ENCODE measurements at places on chromosomes 6 and 20.

DNA sequence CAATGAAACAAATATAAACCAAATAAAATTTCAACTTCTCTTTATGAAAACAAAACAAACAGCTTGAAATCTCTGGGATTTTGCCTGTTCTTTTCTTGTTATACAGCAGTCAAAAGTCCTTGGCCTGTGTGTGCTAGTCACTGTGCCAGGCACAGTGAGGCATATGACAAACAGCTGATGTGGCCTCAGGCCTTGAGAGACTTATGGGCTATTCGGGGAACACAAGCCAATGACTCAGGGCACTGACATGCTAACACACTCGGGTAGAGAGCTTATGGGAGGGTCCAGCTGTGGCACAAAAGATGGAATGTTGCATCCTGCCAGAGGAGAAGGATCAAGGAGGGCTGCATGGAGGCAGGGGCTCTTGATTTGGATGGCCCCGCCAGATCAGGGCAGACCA lies 95.4 kb upstream of the NKX2-2 start:
- DNase-seq, result no peak

DNA sequence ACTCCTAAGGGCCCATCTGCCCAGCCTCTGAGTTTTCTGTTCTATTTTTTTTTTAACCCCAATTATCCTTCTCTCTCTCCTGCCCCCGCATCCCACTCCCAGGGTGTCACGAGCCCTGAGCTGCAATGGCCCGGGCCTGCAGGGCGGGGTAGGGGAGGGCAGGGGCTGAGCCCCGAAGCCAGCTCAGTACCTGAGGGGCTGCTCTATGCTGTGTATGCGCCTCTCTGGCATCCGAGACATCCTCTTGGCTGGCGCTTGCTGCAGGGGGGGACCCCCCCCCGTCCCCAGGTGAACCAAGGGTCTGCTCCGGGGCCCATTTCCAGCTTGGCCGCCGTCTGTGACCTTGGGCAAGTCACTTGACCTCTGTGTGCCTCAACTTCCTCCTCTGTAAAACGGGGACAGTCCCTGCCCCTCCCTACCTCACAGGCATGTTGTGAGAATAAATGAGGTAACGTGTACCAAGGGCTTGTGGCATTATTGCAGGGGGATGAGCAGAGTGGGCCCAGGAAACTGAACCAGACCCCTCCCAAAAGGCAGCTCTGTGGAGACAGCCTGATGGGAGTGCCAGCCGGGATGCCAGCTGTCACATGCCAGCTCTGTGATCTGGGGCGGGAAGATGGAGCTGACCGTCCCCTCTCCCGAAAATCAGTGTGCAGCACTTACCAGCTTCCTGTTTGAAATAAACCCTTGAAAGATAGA lies 13.0 kb upstream of the MYL9 start:
- no peak for DNase-seq

DNA sequence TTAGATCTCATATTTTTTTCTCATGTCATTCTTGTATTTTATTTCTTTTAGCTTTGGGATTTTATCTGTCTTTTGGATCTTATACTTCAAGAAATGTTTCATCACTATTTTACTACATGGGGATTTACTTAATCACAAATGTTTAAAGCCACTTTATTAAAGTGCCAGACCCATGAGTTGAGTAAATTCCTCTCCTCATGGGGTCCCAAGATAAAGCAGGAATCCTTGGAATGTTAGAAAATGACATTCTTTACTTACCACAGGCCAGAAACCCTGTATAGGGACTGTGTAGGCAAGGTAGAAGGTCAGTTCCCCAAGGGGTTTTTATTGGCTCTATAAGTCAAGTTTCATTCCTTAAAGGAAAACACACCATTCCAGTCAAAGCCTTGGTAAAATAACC lies 28.4 kb upstream of the OR2J2 start:
- no peak for DNase-seq

DNA sequence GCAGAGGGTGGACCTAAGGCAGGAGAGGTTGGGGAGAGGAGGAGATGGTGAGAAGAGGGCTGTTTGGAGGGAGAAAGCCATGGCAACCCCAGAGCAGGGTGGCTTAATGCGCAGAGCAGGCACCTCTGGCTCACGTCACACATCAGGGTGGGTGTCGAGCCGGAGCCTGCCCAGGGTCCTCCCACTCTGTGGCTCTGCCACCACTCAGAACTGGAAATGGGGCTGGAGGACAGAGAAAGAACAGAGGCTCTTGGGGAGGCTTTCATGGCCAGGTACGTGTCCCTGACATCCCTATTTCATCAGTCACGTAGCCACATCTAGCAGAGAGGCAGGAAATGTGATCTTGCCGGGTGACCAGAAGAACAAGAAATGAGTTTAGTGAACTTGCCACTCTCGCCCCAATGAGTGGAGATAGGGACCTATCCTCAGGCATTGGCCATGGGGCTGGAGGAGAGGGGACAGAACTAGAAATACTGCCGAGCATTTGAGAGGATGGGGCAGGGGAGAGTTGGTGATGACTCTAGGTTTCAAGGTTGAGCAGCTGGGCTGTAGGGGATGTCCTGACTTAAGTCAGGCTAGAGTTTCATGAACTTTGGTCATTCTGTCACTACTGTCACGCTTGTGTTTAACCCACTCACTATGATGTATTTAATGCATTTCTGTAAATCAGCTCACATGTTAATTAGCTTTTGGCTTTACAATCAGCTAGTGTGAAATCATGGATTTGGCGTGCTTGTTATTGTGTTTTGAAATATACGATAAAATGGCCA lies 52.7 kb downstream of the CDH26 start:
- DNase-seq, result no peak

GRCh38 chr20:13995086-13995665 lies at the start of gene MACROD2:
Gene MACROD2, plus strand, starts transcription at chr20:13995516.
- DNase-seq, result peak; percentile 94

- DNase-seq, result no peak
Measured at GRCh38 chr6:169243186-169243585, 10.5 kb downstream of the THBS2 start.

GRCh38 chr6:163237110-163237509 lies 177.4 kb upstream of the QKI start:
- no peak for DNase-seq

GRCh38 chr20:37484331-37484730 lies 36.7 kb upstream of the NNAT start:
- no peak for DNase-seq

DNA sequence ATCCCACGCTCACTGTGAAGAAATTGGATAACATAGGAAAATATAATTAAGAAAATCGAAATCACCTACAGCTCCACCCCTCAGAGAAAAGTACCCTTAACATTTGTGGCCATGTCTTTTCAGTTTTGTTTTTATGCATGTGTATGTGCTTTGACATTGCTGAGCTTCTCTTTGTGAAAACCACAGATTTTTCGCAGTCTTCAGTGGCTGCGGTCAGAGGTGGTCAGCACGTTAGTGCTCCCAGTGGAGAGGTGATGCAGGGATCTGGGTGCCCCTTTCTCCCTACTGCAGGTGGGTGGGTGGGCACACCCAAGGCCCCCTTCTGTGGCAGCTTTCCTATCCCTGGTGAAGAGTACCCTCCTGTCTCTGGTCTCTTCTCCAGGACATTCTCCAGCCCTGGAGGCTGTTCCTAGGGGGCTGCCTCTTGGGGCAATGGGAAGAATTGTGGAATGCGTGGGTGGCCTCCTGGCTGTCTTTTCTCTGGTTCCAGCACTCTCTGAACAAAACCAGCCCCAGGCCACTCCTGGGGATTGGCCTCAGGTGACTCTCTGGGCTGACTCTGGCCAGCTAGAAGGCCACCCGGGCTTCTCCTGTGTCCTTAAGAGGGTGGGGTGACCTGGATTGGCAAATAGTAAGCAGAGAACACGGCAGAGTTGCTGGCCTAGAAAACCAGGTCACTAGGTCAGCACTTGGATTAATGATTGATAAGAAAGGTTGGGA lies 49.8 kb upstream of the FANCE start:
- DNase-seq, result no peak

DNA sequence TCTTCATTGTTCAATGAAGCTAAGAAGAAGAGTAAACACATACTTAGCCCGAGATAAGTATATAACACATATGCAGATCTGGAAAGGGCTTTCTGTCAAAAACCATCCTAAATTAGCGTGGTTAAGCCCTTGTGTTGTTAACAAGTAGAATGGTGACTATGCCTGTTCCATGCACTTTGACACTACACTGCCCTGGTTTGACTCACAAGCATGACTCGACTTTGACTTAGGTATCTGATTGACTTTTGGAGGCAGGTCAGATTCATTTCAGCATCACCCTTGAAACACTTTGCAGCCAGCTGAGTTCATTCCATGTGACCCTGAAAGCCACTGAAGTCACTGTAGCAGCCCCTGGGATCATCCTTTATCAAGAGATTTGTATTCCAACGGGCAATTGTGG lies 239.8 kb downstream of the TBX18 start:
- DNase-seq, result no peak

DNA sequence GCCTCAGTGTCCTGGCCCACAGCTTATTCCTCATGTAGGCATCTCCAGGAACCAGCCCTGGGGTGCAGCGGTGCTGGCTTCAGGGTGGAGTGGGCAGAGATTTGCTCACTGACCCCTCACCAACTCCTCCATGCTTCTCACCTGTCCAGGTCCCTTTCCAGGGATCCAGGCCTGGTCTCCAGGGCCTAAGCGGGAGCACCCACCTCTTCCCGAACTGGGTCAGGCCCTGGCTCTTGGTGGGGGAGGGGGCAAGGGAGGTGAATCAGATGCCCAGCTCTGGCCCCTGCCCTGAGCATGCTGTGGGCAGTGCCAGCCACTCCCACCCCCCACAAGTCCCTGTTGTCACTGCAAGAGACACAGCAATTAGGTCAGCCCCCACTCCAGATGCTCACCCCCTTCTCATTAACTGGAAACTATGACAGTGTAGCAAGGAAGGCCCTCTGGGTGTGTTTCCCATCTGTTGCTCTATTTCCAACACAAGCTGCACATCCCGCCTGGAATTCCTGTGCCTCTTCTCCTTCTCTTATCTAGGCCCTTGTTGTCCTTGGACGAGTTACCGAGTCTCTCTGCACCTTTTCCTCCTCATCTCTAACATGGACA lies 37.0 kb downstream of the MDFI start:
- no peak for DNase-seq

DNA sequence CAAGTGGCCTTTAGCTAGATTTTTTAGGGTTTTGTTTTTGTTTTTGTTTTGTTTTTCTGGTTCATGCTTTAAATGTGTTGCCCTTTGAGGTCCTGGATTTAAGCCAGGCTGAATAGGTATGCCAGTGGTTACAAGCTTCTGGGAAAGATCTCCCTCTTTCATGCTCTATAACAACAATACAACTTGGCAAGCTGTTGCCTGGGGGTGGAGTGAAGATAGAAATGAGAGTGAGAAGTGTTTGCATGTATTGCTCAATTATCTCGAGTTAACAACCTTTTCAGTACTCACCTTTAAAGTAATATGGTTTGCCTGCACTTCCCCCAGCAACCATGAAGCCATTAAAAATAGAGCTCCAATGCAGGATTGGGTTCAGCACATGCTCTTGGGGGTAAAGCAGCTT lies 19.2 kb upstream of the HAO1 start:
- DNase-seq, result peak; percentile 94

GRCh38 chr20:37681384-37682112 lies 12.3 kb upstream of the CTNNBL1 start:
- DNase-seq, result no peak

DNA sequence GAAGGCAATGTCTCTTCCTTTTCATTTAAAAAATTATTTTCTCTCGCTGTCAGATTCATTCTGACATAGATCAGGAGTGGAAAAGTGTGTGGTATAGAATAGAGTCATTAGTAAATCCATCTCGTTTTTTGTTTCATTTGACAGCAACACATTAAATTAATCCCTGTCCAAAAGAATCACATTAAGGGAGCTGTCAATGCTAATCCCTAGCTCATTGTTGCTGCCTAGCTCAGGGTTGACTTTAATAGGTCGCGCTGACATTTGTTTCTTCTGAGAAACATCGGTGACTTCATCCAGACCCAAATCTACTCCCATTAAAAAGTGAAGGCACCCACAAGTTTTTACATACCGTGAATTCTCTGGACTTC lies 25.4 kb upstream of the MAP3K7 start:
- DNase-seq, result no peak

DNA sequence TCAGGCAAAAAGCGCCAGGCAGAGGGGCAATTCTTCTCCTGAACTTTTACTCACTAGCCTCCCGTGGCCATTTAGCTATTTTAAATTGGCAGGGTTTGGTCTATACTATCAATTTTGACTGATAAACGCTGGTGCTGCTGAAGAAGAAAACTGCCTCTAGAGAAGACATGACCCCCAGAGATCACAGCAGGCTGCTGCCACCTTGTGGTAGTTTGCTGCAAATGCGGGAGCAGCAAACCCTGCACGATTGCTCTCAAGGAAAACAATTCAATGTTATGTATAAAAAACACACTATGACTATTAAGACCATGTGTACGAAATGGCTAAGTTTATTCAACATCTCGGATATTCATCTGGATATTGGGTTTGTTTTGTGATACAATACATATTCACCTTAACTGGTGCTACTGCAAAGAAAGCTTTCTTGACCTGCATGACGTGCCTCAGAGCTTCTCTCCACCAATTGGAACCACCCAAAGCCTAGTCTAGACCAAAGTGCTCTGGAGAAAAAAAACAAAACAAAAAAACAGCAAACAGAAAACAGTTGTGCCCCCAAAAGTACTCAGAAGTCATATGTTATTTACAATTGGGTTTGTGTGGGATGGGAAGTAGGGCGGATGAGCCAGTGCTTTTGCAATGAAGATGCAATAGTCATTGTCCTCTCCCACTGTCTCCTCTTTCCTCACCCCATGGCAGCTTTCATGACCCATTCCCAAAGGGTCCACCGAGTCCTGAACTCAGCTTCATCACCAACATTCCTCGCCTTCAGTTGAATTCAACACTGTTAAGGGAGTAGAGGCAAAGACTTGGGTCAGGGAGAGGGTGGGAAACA lies 19.6 kb upstream of the IL17F start:
- peak; percentile 55 for DNase-seq

GRCh38 chr6:81552644-81553043 lies 199.8 kb downstream of the TENT5A start:
- no peak for DNase-seq

DNA sequence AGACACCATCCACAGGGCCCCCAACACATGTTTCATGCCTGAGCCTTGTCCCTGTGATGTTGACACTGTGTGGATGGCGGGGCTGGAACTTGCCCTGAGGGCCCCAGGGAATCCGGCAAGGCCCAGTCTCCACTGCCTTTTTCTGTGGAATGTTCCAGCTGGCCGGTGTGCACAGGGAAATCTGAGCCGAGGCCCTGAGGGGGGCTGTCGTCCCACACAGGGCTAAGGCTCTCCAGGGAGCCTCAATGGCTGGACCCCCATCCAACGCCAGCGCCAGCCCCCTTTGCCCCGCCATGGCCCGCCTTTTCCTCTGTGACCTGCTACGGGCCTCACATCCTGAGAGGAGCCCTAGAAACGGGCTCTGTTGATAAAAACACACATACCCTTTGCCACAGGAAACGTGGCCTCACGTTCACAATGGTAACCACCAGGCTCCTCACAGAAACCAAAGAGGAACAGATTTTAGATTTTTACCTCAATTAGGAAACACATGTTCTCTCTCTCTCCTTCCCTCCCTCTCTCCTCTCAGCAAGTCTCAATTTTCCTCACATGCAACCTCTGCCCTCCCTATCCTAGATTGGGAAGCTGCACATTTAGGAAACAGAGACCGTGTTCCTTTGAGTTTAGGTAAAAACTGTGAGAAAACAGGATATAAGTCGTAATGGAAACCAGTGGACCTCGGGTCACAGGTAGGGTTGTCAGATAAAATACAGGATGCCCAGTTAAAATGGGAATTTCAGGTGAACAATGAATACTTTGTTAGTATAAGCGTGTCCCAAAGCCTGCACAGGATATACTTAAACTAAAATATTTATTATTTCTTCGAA lies 13.7 kb upstream of the ZNF831 start:
- no peak for DNase-seq

- no peak for DNase-seq
Measured at GRCh38 chr6:33412140-33413009, 1.6 kb downstream of the PHF1 start.

All from NCI-H1105 treated with DMSO at 0.1 percent for 48 hours (cell line).